ENCODE measurements at places on chromosomes 2 and 18.

- DNase-seq = peak; percentile 34
These were observed 219.9 kb downstream of the PIK3C3 start for GRCh38 chr18:42174909-42175308.

DNA sequence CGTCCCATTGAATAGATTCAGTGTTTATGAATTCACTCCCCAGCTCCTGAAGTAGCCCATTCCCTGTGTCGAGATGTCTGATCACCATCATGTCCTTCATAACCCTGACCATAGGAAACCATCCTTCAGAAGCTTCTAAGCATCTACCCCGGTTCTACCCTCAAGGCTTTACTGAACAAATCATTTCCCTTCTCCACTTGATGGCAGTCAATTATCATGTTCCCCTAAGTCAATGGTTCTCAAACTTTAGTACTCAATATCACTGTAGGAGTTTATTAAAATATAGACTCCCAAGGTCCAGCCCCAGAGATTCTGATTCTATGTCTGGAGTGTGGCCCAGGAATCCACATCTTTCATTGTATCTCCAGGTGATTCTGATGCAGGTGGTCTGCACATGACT is 228.4 kb upstream of the SP5 start:
- DNase-seq = no peak

- DNase-seq = no peak
These were observed 29.8 kb upstream of the LCLAT1 start for GRCh38 chr2:30417253-30417652.

DNA sequence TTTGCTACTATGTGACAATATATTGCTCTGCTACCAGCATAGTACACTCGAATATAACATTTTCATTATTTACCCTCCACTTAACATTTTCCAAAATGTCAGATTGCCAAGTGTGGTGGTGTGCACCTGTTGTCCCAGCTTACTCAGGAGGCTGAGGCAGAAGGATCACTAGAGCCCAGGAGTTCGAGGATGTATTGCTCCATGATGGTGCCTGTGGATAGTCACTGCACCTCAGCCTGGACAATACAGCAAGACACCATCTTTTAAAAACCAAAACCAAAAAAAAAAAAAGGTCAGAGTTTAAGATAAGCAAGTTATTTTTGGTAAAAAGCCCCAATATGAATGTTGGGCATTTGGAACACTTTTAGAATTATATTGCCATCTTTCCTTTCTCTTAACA is 75.2 kb upstream of the EPB41L5 start:
- DNase-seq = no peak

DNA sequence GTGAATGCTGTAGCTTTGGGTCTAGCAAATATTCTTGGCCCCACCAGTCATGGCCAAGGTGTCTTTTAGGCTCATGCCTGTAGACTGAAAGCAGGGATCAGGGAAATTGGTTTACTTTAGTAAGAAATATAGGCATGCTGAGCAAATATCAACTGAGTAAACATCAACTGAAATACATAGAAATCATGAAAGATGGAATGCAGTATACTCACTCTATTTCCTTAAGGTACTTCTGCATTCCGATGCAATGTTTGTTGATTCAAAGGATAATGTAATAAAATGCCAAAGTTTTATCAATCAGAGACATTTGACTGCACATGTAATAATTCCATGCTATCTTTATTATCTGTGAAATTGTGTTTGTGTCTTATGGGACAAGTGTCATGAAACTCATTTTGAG is 19.6 kb upstream of the IL1R1 start:
- DNase-seq = no peak

DNA sequence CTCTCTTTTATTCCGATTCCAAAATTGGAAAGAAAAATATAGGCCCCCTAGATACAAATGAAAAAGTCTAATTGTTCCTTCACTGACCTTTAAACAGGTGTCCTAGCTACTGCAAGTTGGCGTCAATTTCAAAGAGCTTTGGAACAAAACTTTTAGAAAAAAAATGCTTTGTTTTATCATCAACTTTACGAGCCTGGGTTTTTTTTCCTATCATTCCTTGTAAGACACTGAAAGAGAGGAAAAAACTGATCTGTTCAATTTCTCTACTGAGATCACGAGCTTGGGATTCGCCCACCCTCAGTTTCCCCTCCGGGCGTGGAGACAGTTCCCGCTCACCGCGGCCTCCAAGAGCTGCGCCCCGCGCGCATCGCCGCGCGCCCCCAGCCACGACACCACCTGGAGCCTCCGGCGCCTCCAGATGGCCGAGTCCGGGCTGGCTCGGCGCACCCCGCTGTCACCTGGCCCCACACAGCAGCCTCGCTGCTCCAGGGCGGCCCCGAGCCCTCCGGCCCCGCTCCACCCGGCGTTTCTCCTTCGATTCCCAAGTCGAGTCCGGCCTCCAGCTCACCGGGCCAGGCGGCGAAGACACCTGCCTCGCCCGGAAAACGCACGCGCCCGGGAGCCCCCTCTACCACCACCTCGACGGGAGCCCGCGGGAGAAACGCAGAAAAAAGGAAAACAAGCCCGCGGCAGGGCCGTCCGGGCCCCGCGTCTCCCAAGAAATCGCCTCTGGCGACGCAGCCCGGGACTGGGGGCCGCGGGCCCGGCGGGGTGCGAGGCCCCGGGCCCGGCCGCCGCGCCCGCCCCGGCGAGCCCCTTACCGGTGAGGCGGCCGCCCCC is 656 bp downstream of the TBC1D8 start:
- DNase-seq = no peak

- no peak for DNase-seq
These were observed 34.1 kb upstream of the ARHGAP25 start for GRCh38 chr2:68700560-68700959.

- DNase-seq = no peak
These were observed 327 bp downstream of the LTBP1 start for GRCh38 chr2:32947076-32947483.

- no peak for DNase-seq
These were observed 108.6 kb downstream of the COMMD1 start for GRCh38 chr2:62014102-62014501.

GRCh38 chr18:51563396-51563795 is 365.9 kb upstream of the MEX3C start:
- no peak for DNase-seq

DNA sequence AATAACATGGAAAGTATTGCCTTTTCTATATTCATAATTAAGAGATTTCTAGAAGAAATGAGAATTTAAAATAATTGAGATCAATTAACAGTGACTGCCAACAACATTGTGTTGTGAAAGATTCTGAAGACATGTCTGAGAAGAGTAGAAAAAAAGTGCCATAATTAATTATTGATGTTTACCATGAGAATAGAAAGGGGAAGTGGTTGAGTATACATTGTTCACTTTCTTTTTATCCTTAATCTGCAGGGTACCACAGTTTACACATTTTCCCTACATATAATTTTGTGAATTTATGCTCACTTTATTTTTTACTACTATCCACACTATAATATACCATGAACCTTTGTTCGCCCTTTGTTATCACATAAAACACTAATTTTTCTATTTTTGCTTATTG is 47.1 kb upstream of the UBE2E3 start:
- no peak for DNase-seq

DNA sequence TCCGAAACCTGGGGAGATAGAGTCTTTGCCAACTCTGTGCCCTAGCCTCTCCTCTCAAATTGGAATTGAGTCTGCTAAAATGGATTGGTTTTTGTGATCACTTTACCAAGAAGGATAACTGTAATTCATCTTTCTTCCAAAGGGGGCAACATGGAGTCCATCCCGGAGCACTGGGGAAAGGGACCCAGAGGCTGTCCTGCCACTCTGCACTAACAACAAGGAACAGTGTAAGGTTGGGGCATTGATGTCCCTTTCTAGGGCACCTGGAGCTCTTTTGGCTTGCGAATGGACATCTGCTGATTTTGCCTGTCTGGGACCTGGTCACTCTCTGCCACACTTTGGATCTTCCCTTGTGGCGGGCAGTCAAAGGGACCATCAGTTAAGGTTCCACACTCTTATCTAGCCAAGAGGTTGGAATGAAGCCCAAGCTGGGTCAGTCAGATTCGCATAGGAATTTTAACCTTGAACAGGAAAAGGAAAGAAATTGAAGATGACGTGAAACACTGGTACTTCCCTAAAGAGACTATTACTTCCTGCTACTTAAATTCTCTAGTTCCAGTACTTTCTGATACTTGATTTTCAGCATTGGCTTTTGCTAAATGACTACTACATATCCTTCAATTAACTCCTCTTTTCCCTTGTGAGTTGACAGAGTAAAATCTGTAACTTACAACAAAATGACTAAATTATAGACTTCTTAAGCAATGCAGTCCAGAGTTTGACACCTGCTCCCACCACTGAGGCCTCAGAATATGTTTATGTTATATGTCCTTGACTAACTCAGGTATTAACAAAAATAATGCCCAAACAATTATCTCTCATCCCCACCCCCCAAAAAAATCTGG is 64.7 kb upstream of the KLF7 start:
- DNase-seq = peak; percentile 15

- DNase-seq = no peak
These were observed 277.0 kb upstream of the FBXO11 start for GRCh38 chr2:48183276-48183675.

DNA sequence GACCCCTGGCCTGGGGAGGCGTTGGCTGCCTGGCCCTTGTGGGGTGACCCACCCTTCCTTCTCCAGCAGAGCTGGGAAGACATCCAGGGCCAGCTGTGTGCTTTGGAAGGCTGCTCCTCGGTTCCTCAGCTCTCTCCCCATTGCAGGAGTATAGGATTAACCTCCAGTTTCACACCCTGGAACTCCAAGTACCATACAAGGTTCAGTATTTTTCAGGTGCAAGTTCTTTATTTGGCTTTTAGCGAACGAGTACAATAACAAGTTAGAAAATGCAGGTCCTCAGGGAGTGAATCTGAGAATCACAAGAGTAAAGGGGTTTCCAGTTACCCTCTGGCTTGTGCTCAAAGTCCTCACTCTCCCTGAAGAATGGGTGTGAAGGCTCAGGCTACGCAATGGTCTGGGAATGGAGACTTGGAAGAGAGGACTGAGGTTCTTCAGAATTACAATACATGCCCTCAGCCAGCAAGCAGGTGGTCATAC is 101.2 kb downstream of the APOB start:
- no peak for DNase-seq

- DNase-seq = no peak
These were observed 31.2 kb downstream of the ITGB1BP1 start for GRCh38 chr2:9391961-9392720.

GRCh38 chr2:149050188-149050587 is 11.7 kb downstream of the LYPD6B start:
- no peak for DNase-seq

- DNase-seq = no peak
These were observed 688.6 kb downstream of the NRXN1 start for GRCh38 chr2:50343150-50343830.

DNA sequence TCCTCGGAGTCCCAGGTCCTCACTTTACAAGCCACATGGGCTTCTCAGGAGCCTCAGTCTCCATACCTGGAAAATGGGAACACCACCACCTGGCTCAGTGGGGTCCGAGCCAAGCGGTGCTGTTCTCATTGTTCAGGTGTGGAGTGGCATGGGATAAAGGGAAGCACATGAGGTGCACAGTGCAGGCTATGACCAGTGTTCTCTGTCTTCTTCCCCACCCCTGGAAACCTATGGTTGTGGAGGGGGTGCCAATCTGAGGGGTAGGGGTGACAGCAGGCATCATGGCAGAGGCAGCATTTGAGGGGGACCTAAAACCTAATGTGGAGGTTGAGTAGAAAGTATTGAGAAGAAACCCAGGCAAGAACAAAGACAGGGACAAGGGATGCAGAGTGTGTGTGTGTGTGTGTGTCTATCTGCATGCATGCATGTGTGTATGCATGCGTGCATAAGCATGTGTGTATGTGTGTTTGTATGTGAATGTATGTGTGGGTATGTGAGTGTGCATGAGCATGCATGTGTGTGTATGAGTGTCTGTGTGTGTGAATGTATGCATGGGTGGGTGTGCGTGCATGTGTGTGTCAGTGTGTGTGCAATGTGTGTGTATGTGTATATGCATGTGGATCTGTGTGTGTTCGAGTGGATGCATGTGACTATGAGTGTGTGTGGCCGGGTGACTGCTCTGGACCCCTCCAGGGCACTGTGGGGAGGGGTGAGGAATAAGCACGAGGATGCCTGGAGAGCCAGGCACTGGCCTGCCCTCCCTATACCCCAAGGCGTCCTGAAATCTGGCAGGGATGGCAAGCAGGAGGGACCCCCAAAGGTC is 4.0 kb downstream of the KIF1A start:
- DNase-seq = no peak

- no peak for DNase-seq
These were observed 558.4 kb downstream of the PARD3B start for GRCh38 chr2:205103699-205104098.

DNA sequence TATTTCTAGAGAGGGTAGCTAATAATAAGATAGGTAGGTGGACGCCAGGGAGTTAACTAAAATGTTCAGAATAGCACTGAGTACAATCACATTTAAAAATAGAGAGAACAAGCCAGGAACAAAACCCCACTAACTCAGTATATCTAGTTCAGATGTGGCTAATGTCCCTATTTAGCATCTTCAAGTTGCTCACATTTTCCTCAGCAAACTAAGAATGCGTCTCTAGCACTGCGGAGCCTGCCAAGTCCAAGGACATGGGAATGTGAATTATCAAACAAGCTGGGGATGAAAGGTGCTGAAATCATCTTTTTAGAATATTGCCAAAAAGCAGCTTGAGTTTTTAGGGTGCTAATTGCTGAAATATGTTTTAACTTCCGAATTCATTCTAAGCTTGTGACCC is 398.5 kb upstream of the FIGN start:
- DNase-seq = no peak

GRCh38 chr2:8457699-8458502 is 224.0 kb upstream of the ID2 start:
- no peak for DNase-seq

GRCh38 chr2:12589802-12590320 is 126.9 kb upstream of the TRIB2 start:
- no peak for DNase-seq

GRCh38 chr2:32884346-32884745 is 62.4 kb upstream of the LTBP1 start:
- DNase-seq = no peak

- no peak for DNase-seq
These were observed 186.4 kb downstream of the TNS1 start for GRCh38 chr2:217816396-217816869.

- no peak for DNase-seq
These were observed 219.3 kb downstream of the TTC32 start for GRCh38 chr2:19682493-19682892.

- peak; percentile 7 for DNase-seq
These were observed 1.7 kb downstream of the FOSL2 start for GRCh38 chr2:28394331-28394877.

- DNase-seq = no peak
These were observed 78.4 kb downstream of the PXDN start for GRCh38 chr2:1665761-1666505.

DNA sequence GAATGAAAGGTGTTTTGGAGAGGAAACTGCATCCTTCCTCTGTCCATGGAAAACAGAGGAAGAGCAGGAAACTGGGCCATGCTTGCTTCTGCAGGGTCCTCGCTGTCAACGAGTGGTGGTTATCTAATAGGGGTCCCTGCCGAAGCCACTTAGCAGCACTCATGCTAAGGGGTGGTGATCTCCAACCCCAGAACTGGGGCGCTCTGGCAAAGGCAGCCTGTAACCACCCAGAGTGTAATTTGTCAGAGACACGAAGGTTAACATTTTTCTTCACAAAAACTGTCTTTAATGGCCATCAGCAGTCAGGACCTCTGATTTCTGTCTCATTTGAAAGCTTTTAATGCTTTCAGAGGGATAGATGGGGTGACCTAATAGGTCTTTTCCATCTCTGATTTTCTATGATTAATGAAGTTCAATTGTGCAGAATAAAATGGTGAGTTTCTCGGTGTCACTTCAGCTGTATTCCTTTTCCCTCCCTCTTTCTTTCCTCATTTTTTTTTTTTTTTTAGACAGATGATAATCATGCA is 231.3 kb upstream of the CELF4 start:
- no peak for DNase-seq
